Fibroblast of lung (primary cell): ENCODE measurements at places on chromosomes 11 and 22. TPM values are rescaled to one million over a fixed set of nuclear protein-coding genes. Genes with fewer than 3 reads are reported as not detected.

OR8A1 gene
- not detected in 2 replicates for polyA plus RNA-seq

CCDC88B gene
- polyA plus RNA-seq: 0.56 and 0.88 TPM in 2 replicates

HORMAD2 gene
- polyA plus RNA-seq: not detected in 2 replicates

TCN1 gene
- polyA plus RNA-seq: not detected in 2 replicates

RCOR2 gene
- polyA plus RNA-seq: 1.8 and 3.9 TPM in 2 replicates

ARHGAP32 gene
- polyA plus RNA-seq: 4.0 and 5.7 TPM in 2 replicates

CCDC34 gene
- polyA plus RNA-seq: 3.8 and 6.9 TPM in 2 replicates

TBCEL gene
- polyA plus RNA-seq: 12.8 and 25.8 TPM in 2 replicates

ROBO4 gene
- 0.45 and 0.63 TPM in 2 replicates for polyA plus RNA-seq

GLYATL2 gene
- polyA plus RNA-seq: 1.2 and 2.0 TPM in 2 replicates

SLC15A3 gene
- polyA plus RNA-seq: 5.8 and 10.5 TPM in 2 replicates

NUP98 gene
- 60.6 and 95.1 TPM in 2 replicates for polyA plus RNA-seq

SYT8 gene
- polyA plus RNA-seq: not detected in 2 replicates

EXPH5 gene
- 2.9 and 3.4 TPM in 2 replicates for polyA plus RNA-seq

TPBGL gene
- not detected in 2 replicates for polyA plus RNA-seq

LDLRAD3 gene
- polyA plus RNA-seq: 5.6 and 7.8 TPM in 2 replicates

KAT5 gene
- polyA plus RNA-seq: 27.8 and 34.0 TPM in 2 replicates

DEUP1 gene
- polyA plus RNA-seq: not detected in 2 replicates

ST3GAL4 gene
- polyA plus RNA-seq: 16.7 and 24.8 TPM in 2 replicates

CATSPERZ gene
- polyA plus RNA-seq: 0.09 TPM in 1 of 2 replicates, not detected in the other

GSC2 gene
- polyA plus RNA-seq: not detected in 2 replicates

SYT12 gene
- 0.07 TPM in 1 of 2 replicates, not detected in the other for polyA plus RNA-seq

PDE2A gene
- 0.08 and 2.6 TPM in 2 replicates for polyA plus RNA-seq

ELF5 gene
- polyA plus RNA-seq: not detected in 2 replicates

OR51B4 gene
- polyA plus RNA-seq: not detected in 2 replicates

SERPIND1 gene
- 0.03 TPM in 2 replicates for polyA plus RNA-seq
